ENCODE measurements at places on chromosomes 5 and 9.

DNA sequence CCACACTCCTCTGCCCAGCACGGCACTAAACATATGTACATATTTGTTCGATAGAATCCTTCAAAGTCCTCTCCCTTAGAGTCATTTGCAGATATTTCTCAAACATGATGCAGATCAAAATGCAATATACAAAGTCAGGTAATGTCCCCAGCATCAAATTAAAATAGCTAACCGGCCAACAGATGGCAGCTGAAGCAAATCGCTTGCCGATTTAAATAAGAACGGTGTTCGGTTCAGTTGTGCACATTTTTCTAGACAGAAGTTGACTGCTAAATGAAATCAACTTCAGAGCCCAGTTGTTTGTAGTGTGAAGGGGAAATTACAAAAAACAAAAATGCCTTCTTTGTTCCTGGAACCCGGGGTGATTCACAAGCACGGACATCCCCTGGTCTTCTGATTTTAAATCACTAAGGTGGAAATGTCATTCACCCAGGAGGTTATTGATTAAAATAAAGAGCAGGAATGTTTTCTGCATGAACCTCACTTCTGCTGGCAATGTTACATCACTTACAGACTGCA is 219.2 kb downstream of the EBF1 start:
- no peak for DNase-seq

DNA sequence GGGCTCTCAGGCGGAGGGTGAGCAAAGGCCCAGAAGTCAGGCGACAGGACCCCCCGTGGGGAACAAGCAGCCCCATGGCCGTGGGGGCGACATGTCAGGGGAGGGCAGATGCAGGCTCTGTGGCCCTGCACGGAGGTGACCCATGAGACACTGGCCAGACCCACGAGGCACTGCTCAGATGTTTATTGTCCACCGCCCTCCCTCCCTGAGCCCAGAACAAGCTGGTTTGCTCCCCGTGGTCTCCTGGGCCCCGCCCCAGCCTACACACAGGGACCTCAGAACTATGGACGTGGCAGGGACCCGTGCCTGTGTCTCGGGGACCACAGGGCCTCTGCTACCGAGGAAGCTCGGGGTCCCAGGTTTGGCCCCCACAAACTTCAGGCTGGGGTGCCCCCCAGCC is 1.9 kb downstream of the FUT7 start:
- no peak for DNase-seq

DNA sequence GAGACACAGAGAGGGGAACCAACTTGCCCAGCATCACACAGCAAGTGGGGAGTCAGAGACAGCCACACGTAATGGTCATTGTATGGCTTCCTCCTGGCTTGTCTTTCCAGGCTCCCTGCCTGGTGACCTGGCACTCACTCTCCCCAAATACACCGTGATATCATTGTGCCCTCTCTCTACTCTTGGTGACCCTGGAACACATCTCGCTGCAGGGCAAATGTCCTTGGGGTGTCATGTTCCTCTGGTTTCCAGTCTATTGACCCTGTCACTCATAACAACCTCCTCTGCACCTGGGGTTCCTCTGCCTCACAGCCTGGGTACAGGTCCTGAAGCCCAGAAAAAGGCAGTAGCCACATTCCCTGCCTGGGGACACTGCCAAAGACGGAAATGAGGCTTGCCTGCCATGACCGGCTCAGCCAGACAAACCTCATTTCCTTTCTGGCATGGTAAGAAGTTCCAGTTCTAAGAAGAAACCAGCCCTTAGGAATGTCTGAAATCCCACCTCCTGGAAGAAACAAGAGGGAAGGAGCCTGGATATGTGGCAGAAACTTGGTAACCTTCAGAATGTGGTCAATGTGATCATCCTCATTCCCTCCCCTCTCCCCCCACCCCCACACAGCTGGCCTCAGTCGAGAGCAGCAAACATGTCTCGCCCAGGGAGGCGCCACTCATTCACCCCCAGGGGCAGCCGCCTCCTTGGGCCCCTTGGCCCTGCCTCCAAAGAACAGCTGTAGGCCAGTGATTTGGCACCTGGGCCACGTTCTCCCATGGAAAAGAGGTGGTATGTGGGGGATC is 30.6 kb upstream of the SMU1 start:
- peak; percentile 59 for DNase-seq

GRCh38 chr9:103474156-103474555 is 479.0 kb downstream of the CYLC2 start:
- no peak for DNase-seq

- DNase-seq: no peak
These were observed 41.6 kb downstream of the CSF1R start for GRCh38 chr5:150044712-150045111.

GRCh38 chr5:144680711-144681110 is 510.0 kb downstream of the KCTD16 start:
- no peak for DNase-seq

DNA sequence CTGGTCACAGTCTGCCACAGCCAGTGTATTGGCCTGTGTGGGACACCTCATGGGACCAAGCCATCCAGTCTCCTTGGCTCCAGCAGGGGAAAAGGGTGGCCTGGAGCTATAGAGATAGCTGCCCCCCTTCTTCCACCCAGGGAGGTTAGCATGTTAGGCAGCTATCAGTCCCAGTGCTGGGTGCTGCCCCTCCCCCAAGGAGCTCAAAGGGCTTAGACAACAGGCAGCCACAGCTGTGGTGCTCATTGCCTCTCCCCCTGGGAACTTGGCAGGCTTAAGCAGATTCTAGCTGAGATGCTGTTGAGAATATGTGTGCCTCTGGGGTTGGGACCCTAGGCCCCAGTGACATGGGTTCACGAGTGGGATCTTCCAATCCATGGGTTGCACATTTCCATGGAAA is 226.0 kb upstream of the PTGER4 start:
- no peak for DNase-seq

DNA sequence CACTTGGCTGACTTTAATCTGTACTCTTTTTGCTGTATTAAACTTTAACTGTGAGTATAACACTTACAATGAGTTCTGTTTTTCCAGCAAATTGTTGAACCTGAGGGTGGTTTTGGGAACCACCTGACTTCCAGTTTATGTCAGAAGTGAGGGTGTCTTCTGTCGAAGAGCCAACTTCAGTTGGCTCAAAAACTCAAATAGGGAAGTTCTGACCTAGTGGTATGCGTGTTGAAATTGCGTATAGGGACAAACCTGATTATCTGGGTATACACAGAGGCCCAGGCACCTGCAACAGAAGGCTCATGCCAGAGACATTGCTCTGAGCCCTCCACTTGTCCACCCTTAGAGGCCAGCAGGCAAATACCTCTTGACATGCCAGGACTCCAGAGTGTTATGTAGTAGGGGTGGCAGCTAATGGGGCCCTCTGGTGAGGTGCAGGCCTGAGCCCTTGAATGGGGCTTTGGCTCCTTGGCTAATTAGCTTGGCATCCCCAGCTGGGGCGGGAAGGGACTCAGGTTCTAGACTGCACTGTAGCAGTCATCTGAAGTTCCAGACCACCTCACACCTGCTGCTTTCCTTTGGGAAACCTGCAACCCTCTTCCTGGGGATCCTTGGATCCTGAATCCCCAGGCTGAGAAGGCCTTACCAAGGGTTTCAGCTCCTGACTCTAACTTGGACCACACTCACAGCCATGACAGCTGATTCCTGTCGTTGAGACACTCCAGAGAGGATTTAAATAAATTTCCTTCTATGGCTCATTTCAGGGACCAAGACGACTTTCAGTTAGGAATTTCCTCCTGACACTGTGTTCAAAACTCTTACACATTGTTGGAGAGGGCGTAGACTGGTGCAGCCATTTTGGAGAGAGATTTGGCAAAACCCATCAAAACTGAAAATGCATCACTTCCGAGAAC is 189.6 kb downstream of the HSPA4 start:
- DNase-seq: no peak

DNA sequence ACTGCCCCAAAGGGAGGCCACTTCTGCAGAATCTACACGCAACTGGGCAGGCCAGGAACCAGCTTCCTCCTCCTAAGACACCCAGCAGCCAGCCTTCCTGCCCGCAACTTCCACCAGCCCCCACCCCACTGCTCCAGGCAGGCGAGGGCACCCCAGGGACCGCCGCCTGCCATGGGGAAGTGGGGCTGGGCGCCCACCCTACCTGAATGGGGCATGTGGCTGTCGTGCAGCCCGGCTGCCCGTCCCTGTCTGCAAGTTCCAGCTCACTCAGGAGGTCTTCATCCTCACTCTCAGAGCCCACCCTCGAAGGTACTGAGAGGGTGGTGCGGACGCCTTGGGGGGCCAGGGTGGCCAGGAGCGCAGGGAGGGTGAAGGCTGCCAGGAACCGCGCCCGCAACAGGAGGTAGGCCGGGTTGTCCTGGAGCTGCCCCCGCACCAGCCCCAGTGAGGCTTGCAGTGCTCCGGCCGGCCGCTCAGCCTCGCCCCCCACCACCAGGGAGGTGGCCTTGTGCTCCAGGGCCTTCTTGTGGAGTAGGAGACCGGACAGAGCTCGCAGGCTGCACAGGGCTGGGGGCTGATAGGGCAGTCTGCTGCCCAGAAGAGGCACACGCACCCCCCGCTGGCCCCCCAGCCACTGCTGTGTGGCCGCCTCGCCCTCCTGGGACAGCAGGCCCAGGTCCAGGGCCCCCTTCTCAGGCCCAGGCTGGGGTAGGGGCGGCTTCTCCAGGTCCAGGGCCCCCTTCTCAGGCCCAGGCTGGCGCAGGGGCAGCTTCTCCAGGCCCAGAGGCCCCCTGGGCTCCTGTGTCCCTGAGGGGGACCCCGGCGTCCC is 4.1 kb upstream of the CARD9 start:
- no peak for DNase-seq

- DNase-seq: no peak
These were observed 26.4 kb upstream of the ARHGAP26 start for GRCh38 chr5:142743592-142744441.

- DNase-seq: no peak
These were observed 47.5 kb downstream of the PBX3 start for GRCh38 chr9:125794708-125795107.

DNA sequence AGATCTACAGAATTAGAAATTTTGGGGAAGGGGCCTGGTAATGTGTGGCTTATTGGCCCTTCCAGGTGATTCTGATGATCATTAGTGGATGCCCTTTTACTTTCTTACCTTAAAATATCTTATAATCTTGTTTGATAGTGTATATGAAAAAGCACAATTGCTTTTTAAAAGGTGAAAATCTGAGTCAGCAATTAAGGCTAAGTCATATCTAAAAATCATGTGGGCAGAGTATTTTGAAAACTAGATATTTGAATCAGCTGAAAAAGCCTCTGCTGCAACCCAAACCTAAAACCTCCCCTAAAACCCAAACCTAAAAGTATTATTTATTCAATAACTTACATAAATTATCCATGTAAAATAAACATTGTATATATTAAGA is 359.8 kb downstream of the PDE4D start:
- no peak for DNase-seq

- no peak for DNase-seq
These were observed 62.4 kb downstream of the PJA2 start for GRCh38 chr5:109347252-109347888.

DNA sequence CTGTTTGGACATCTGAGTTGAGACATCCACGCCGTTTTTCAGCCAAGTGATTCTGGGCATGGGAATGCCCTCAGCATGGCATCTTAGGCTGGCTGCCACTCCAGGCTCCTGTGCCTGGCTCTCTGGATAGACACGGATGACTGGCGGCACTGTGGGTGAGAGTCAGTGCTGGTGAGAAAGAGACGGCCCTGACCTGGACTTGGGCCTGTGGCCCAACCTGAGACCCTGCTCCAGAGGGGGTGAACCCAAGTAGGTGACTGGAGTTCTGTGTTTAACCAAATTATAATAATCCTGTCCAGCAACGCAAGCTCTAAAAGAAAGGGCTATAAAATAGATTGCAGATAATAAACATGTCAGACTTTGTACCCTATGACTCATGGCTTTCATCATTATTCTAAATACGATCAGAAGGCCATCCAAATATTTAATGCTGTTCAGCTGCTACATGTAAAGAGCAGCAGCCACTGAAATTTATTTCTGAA is 173.9 kb downstream of the HSPA4 start:
- no peak for DNase-seq

GRCh38 chr5:5066276-5067186 is 73.6 kb upstream of the ADAMTS16 start:
- no peak for DNase-seq

DNA sequence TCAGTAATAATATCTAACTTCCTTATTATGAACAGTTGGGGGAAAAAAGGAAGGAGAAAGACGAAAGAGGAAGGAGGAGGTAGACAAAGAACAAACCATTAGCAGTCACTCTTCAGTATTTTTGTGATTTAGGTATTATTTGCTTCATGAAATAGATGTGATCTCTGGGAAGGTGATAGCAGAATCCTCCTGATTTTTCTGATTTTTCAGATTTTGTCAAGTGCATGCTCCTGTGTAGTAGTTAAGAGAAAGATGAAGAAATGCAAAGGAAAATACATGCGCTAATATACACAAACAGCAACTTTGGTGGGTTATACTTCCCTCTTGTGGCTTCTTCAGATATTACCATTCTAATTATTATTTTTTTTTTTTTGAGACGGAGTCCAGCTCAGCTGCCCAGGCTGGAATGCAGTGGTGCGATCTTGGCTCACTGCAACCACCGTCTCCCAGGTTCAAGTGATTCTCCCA is 31.6 kb downstream of the LMNB1 start:
- no peak for DNase-seq

GRCh38 chr9:2271426-2271825 is 256.3 kb downstream of the SMARCA2 start:
- no peak for DNase-seq

DNA sequence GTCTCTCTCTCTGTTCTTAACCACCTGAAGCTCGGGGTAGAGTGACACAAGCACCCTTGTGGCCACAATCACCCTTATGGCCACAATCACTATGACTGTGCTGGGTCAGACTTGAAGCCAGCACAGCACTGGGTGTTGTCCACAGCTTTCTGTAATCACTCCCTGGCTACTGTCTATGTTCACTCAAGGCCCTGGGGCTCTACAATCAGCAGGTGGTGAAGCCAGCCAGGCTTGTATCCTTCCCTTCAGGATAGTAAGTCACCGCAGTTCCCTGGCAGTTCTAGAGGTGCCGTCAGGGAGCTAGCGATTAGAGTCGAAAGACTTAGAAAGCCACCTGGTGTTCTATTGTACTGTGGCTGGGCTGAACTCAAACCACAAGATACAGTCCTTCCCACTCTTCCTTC is 44.2 kb downstream of the GDA start:
- DNase-seq: no peak

DNA sequence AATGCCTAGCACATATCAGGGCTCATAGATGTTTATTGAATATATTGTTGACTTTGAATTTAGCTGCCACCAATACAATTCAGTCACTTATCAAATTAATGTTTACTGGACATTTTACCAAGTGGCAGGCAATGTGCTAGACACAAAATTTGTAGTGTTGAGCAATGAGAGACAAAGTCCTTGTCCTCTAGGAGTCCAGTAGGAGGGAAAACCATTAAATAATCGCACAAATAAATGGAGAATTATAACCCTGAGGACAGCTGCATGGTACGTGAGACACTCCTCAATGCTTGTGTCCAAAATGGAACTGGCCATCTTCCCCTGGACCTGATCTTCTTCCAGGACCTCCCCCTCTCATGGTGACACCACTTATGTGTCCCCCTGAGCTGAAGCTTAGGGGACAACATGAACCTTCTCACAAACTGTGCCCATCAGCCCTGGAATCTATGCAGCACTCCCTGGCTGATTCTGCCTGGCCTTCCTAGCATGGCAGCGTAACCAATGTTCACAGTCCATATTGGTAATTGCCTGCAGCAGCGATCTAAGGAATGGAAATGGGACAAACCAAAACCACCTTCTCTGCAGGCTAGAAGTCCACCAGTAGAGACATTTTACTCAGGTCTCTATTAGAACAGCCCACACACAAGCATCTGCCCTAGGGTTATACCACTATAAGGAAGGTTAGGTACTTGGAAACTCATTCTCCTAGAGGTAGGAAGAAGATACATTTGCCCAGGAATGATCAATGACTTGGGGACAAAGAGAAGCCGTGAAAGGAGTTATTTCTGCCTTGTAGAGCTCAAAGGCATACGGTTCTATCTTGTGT is 75.5 kb downstream of the FGF1 start:
- DNase-seq: no peak

All from non-pigmented ciliary epithelial cell (primary cell).